IPS-NIHi11 (cell line): ENCODE measurements at places on chromosomes 4 and X.

DNA sequence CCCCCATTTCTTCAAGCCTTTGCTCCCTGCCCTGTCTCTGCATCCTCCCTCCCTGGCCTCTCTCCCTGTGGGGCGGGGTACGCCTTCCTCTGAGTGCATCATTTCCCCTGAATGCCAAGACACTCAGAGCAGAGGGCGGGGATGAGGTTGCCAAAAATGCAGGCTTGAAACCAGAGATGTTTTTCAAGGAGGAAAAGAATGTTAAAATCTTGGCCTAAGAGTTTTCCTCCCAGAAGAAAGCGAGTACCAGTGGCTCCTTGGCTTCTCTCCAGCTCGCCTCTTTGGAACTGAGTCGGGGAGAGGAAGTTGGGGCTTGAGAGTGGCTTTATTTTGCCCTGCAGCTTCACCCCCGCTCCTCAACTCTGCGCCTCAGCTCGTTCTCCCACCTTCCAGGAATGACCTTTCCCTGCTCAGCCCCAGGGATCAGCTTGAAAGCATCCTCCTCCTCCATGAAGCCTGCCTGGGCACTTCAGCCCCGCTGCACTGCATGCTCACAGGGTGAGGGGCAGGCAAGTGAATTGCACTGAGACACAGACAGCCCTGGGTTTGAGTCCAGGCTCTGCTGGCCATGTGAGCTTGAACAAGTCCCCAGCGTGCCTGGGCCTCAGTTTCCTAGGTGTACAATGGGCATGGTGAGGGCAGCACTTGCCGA lies 57.5 kb upstream of the SORCS2 start:
- no peak for DNase-seq

DNA sequence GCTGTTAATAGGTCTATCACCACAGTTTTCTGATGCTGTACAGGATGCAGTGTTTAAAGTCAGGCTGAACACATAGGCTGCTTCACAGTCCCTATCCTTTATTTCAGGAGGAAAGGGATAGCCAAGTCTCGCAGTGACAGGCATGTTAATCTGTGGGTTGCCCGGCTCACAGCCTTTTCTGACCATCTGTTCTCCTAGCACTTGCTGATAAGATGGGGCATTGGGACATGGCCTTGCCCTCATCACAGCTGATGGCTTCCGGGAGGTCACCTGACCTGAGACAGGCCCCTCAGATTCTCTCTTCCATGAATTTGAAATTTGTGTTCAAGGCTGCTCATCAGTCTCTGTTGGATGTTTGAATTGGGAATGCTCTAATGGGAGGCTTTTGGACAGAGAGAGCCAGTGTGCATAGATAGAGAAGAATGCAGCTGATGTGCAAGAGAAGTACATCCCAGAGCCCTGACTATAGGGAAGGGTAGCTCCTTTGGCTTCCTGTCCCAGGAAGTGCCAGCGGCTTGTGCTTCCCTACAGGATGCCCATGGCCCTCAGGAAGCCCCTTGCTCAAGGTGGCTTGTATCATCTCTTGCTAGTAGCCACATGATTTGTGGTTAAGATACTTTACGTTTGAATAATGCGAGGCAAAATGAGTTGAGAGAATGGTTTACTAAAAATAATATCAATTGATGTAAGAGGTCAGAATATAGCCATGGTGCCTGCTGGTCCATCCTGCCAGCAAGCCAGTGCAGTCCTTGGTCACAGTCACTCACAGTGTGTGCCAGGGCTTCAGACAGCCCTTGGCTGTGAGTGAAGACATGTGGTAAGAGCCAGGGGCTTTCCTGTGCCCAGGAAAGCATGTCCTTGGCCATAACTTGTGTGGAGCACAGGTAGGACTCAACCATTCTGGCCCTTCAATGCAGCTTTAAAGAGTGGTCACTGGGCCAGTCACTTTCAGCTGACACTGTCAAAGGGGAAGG lies 88.6 kb downstream of the TSPAN7 start:
- DNase-seq: no peak

GRCh38 chr4:20367446-20367845 lies 115.7 kb downstream of the SLIT2 start:
- DNase-seq: no peak

- DNase-seq: no peak
Measured at GRCh38 chrX:16825264-16826035, 39.2 kb downstream of the TXLNG start.

- DNase-seq: no peak
Measured at GRCh38 chr4:185576962-185577950, 41.9 kb upstream of the PDLIM3 start.

DNA sequence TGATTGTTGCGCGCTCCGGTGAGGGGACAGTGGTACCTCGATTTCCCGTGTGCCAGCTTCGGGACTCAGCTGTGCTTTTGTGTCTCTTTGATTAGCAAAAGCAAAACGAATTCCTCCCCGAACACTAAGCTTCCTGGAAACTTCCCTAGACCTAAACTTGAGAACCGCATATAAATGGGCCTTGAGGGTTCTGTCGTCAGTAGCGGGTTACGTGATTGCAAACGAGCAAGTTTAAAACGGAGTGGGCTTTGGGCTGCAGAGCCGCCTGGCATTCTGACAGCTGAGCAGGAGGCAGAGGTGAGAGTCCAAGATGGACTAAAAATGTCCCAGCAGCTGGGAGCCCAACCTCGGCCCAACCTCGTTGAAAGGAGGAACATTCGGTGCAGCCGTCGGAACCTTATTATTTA lies 1.2 kb upstream of the TAPT1 start:
- DNase-seq: no peak

DNA sequence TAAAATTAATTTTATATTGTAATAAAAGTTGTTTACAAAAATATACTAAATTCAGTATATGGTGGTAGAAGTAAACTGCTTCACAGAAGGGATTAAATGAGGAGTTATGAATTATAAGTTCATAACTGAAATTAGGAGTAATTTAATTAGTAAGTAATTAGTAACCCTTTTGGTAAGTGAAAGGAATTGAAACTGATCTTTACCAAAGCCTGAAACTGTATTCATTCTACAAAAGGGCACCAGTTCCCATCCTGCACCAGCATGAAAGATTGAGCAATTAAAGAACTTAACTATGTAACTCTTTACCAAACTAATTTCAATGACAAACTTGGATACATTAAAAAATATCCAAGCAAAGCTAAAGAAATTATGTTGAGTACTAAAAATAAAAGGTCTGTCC lies 8.2 kb downstream of the MED14 start:
- DNase-seq: no peak

DNA sequence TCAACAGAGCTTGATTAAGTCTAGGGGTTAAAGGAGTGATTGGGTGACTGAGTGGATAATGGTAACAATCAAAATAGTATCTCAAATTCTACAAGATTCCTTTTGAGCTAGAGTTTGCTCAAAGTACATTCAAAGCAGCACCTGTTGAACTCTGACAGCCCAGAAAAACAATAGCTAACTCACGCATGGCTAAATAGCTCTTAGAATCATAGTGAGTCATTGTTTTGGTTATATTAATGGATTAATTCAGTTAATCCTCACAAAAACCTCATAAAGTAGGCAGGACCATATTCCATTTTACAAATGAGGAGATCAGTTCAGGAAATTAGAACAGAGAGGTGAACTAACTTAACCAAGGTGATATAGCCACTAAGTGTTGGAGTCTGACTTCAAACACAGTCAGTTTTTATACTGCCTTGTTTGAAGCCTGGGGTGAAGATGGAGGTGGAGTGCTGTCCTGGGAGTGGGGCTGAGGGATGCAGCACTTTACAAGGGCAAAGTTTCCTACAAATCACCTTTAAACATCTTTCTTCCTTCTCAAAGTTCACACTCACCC lies 35.9 kb upstream of the PPM1K start:
- DNase-seq: no peak

- DNase-seq: no peak
Measured at GRCh38 chrX:112844250-112844649, 3.6 kb upstream of the AMOT start.

DNA sequence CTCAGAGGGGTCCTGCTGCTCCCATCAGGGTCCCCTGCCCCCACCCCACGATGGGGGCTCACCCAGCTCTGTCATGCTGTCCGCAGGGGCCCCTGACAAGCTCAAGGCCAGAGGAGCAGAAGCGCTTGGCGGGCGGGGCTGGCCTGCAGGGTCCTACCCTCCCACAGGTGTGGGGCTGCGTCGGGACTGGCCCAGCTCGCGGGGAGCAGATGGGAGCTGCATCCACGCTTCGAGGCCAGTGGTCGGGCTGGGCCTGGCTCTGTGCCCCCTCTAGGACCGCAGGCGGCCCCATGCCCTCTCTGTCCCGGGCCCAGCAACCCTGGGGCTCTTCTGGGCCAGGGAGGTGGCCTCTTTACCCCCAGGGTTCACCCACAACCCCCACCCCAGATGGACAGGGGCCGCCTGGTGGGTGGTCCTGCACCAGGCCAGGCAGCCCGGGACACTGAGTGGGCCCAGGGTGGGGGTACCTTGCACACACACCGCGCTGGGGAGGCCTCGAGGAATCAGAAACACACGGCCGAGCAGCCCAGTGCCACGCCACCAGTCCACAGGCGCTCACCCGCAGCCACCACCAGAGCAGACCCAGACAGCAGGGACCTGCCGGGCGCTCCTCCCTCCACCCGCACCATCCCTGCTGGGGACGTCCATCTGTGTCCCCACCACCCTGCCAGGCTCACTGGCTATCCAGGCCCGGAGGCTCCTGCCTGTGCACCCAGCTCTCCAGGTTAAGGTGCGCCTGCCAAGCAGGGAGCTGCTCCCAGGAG lies 30.0 kb downstream of the TACC3 start:
- DNase-seq: no peak

DNA sequence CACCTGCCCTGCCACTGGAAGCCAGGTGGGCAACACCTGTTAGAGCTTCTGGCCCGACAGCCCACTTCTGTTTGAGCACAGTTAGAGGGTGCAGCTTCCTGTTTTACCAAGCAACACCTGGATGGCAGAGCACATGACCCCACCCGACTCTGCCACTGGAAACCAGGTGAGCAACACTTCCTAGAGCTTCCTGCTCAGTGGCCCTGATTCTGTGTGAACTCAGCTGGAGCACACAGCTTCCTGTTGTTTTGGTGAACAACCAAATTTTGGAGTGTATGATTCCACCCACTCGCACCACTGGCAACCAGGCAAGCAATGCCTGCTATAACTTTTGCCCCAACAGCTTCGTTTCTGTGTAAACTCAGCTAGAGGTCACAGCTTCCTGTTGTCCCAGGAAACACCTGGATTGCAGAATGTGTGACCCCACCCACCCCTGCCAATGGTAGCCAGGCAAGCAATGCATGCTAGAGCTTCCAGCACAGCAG lies 163.8 kb upstream of the KLF8 start:
- no peak for DNase-seq

- DNase-seq: no peak
Measured at GRCh38 chr4:78845472-78845871, 69.3 kb downstream of the BMP2K start.
